Fibroblast of upper back skin (primary cell): ENCODE measurements at places on chromosomes 1 and 21.

GRCh38 chr1:178025613-178026356 lies 55.9 kb upstream of the SEC16B start:
- no peak for DNase-seq

DNA sequence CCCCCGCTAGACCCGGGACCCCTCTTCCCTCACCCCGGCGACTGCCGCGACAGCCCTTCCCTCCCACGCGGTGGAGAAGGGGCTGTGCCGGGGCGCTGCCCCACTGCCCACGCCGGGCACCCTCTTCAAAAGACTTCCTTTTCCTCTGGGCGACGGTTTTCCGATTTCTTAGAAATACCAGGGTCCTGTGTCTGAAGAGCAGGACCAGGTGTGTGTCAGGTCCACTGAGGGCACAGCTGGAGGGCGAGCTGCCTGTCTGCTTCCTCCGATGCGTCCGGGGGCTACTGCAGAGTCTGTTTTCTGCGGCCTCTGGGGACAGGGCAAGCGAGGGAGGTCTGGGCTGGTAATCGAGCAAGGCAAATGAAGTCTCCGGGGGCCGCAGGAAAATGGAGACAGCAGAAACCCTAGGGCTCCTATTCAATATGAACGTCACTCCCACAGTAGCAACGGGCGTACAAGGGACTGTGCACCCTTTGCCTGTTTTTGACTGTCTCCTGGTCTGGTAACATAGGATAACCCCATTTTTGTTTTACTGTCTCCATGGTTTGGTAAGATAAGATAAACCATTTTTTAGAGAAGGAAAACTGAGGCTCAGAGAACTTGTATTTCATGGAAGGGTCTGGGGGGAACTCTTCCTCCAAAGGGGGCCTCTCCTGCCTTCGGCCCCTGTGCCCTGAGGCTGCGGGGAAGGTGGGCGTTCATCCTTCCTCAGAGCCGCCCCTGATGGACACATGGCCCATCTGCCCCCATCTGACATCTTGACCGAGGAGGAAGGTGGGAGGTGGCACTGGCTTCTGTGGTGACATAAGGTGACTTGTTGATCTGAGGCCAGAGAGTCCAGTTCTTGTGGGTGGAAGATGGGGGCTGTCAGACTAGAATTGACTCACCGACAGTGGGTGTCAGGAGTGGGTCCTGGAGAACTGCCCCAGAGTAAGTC lies 970 bp downstream of the TNFRSF1B start:
- no peak for DNase-seq

DNA sequence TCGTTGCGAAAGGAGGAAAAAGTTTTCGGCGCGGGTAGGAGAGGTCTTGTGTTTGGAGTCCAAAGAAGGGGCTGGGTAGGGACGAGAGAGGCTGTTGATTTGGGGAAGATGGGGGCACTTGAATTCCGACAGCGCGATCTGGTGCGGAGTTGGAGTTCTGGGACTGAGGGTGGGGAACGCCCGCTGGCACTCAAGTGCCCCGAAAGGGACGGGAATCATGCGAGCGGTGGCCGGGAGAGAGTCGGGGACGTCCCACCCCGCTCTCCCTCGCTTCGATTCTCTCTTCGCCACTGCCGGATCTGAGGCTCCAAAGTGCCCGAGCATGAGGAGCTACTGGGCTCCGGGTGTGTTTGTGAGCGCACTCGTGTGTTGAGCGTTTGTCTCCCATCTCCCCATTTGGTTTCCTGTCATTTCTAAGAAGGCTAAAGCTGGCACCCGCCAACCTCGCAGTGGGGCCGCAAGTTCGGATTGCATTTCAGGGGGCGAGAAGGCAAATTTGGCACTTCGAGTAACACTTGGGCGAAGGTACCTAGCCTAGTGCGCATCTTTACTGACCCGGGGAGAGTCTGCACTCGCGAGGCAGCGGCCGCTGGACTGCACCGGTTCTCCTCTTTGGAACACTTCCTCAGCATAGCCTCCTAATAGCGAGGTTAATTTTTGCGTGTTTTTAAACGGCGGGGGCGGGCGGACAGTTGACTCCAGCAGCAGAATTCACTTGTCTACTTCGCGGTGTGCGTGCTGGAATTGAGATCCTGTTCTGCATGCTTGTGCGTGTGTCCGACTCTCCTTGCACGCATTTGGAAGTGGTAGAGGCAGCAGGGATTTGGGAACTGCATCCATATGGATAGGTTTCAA lies 1.2 kb downstream of the CHRM3 start:
- no peak for DNase-seq

DNA sequence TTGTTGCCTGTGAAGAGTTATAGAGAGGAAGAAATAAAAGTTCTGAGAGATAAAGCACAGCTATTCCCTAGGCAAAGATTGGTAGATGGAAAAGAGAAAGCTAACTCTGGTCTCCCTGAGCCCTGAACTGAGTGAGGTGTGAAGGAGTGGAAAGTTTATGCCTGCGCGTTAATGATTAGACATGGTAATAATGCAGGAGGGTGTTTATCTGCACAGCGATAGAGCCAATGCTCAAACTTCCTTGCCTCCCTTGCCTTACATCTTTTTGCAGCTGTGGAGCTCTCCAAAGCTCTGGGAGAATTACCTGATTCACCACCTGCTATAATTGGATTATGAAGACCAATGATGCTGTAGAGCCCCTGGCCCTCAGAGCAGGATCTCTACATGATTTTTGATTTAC lies 32.8 kb upstream of the CHRM3 start:
- DNase-seq = no peak

GRCh38 chr1:197152662-197153061 lies 6.2 kb upstream of the ASPM start:
- DNase-seq = no peak

GRCh38 chr1:226875641-226876295 lies 5.4 kb downstream of the PSEN2 start:
- DNase-seq = peak; percentile 15

DNA sequence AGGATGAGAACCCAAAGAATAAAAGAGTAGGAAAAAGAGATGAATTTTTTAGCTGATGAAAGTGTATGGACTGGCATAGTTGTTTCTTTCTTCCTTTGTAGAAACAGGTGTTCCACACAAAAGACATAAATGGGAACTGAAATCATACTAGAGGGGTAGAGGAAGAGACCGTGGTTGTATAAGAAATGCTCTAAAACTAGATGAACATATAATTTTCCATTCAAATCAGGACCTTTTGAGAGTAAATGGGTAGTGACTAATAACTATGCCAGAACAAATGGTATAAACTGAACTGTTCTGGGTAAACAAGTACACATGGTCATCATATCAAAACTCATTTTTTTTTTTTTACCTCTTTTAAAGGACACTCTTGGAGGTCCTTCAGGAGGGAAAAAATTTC lies 344.2 kb downstream of the VAV3 start:
- DNase-seq = no peak

DNA sequence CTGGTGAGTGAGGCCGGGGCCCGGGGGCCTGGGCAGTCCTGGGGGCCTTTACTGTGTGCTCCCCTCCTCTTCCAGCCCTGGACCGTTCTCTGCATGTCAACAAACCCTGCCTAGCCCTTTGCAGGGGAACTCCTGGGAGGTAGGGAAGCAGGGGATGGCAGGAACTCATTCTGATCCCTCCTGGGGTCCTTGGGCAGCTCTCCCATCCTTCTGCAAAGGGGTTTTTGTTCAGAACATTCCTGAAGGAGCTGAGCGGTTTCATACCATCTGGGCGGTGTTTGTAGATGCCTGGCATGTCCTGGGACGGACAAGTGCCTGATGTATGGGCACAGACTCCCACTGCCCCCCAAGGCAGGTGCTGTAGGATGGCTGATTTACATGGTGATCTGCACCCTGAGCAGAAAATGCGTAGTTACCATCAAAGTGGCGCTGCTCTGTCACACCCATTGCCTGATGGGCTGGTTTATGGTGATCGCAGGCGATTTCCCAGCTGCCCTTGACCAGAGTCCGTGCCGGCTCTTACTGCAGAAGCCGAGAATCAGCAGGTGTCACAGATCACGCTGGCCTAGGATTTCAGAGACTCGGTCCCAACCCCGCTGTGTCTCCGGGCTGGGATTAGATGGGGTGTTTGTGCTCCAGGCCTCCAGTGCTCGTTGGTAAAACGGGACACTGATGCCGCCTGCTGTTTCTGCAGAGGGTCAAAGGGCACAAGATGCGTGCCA lies 71.6 kb upstream of the TRAPPC10 start:
- DNase-seq = no peak

GRCh38 chr21:44354001-44354405 lies 582 bp downstream of the TRPM2 start:
- no peak for DNase-seq

DNA sequence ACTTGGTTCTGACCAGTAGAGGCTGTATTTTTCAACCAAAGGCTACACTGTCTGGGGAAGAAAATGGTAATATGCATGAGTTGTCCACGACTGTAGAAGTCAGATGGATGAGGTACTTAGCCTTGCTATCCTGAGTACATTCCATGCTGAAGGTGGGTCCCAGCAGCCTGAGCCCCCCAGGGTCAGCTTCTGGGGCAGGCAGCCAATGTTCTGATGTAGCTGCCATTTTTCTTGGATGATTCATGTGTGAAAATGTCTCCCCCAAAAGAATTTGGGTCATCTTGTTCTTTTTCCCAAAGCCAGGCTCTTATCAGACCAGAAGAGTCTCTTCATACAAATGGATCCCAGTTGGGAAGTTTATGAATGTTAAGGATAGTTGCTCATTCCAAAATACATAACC lies 172.2 kb upstream of the UBE2U start:
- DNase-seq = peak; percentile 63

DNA sequence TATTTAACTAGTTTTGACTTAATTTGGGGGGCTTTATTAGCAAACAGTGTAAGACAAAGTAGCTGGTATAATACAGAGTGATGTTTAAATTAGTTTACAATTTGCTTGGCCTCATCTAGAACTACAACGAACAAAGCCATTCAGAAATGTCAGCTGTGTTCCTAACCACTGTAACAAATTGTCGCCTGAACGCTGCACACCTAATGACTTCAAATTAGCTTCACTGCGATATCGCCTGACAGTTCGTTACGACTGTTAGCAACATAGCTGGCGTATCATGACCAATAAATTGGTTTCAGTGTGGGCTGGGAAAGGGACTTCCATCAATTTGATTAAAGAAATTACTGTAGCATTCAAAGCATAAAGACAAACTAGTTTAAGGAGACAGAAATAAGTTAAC lies 139.8 kb upstream of the USH2A start:
- DNase-seq = no peak

- no peak for DNase-seq
Observed at GRCh38 chr1:36096500-36097432, 8.1 kb downstream of the ADPRS start.

DNA sequence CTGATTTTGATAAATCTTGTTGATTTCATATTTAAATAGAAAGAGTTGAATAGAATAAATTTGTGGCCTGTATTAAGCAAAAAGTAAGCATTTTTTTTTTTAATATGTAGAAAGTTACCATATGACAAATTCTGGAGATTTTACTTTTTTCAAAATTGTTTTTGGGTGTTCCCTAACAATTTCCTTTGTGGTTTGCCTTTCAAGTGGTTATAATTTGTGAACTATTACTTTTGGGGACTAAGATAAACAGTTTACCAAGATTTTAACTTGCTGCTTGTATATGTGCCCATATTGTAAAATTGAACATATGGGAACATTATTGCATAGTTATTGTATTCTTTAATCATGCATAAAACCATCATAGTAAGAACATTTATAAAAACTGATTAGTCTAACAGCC lies 34.6 kb downstream of the SLC30A7 start:
- DNase-seq = no peak

- peak; percentile 61 for DNase-seq
Observed at GRCh38 chr1:32071758-32072621, 749 bp upstream of the TMEM39B start.

- DNase-seq = no peak
Observed at GRCh38 chr1:162172311-162173102, 103.0 kb downstream of the NOS1AP start.

- peak; percentile 18 for DNase-seq
Observed at GRCh38 chr1:70768216-70768615, 279.4 kb downstream of the PTGER3 start.
